Activated CD8-positive, alpha-beta memory T cell treated with anti-CD3 and anti-CD28 coated beads, Interleukin-2, amount 10 ng/mL, durations not matched to agents 7 days and 5 days (primary cell): ENCODE measurements at places on chromosomes 13 and 19. TPM values are rescaled to one million over a fixed set of nuclear protein-coding genes. Genes with fewer than 3 reads are reported as not detected.

GRCh38 chr19:8611391-8611876 is 919 bp upstream of the ADAMTS10 start:
- no peak for DNase-seq

DNA sequence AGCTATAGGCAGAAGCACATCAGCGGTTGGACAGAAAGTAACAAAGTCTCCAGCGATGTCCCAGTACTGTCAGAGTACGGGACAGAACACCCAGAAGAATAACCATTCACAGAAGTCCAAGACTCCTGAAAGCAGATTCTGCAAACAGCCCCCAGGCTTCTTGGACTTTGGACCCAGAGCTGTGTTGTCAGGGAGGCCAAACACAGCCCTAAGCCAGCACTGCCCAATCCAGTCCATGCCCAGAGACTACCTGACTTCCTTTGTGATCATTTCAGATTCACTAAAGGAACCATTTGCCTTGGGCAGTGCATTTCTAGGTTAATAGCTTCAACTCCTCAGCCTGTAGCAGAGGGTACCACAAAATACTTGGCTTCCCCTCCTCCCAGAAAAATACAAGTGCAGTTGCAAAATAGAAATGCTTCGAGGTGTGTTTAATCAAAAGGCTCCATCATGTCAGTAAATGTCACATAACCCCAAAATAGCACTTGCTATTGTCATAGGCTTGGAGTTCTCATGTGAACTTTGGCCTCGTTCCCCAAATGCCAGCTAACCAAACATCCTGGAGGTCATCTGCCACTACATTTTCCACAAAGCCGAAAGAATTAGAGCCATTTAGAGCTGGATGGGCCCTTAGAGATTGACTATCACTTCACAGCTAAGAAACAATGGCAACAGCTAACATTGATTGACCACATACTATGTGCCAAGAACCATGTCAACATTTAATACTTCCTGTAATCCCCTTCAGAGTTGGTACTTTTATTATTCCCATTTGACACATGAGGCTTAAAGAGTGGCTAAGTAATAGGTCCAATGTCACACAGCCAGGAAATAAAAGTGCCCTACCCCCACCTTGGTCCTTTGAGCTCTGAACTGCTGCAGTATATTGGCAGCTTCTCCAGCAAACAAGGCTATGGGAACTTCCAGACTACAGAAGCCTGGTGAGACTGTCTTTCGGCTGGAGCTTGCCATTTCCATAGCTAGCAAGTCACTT is 329.9 kb downstream of the FOXO1 start:
- no peak for DNase-seq

GRCh38 chr19:35164418-35164817 is 9.9 kb downstream of the FXYD5 start:
- DNase-seq, result no peak

GRCh38 chr13:28490061-28490460 is 4.9 kb downstream of the FLT1 start:
- DNase-seq, result no peak

DNA sequence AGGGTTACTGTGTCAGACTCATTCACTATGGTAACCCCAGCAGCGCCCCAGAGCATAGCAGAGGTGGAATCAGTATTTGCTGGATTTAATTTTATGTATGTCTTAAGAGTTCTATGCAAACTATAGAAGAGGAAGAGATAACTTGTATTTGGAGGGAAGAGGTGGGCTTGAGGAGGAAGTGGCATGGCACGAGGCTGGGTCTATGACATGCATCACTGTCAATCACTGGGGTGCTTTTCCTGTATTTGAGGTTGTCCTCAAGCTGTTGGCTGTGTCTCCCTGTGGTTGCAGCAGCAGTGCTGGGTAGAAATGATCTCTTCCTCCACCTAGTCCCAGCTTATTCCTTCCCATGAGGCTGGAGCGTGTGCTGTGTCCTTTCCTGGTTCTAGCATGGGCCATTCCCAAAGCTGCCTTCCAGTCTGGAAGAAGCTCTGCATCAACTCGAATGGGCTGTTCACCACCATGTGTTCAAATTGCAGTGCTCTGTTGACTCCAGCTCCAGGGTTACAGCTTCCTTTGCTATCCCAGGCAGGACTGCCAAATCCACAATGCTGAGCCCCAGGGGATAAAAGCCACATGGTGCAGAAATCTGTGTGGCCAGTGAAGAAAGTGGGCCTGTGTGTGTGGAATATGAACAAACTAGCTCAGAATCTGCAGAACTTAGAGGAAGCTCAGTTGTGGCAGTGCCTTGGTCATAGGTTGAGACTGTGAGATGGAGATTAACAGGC is 73.1 kb upstream of the MTIF3 start:
- DNase-seq, result no peak

Gene FUZ
- total RNA-seq, result 20.1 TPM
